Glomerular endothelial cell (primary cell): ENCODE measurements at places on chromosomes 16 and 17. TPM values are rescaled to one million over a fixed set of nuclear protein-coding genes. Genes with fewer than 3 reads are reported as not detected.

DNA sequence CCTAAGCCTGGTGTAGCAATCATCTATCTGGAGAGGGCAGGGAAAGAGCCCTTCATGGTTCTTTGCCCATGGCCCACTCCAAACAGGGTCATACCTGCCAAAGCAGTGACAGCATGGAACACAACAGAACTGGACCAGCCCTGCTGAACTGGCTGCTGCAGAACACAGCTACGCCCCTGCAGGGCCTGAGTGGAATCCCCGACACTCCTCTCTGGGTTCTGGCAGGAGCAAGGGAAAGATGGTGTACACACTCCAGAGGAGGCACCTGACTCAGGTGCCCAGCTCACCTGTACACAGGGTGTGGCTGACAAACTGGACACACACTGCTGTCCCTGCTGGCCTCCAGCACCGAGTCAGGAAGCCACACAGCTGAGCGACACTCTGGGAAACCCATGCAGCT is 19.8 kb downstream of the MIEF2 start:
- no peak for DNase-seq

- DNase-seq = no peak
Measured at GRCh38 chr16:54783226-54783625, 147.4 kb upstream of the IRX5 start.

- no peak for DNase-seq
Measured at GRCh38 chr16:48124266-48124665, 31.5 kb downstream of the ABCC12 start.

DNA sequence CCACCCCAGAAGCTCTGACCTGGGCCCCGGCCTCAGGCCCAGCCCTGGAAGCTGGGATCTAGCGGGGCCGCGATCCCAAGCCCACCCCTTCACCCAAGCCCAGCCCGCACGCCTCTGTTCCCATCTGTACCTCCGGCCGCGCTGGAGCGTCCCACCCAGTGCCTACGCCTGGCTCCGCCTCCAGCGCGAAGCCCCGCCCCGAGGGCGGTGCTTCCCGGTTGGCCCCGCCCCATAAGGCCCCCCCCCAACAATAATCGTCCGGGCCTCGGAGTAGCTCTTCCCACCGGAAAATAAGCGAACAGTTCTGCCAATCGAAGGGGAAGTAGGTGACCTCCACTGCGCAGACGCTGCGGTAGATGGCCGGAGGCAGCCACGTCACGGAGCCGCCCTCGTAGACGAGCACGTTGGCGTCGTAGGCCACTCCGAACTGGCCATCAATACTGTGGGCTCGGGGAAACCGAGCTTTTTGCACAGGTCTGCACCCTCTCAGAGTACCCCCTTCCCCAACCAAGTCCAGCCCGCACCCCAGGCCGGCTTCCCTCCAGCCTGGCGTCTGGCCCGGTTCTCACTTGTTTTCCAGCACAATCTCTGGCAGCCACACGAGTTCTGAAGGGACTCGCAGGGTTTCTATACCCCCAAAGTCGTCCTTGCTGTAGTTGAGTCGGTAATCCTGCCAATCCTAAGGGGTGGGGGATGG is 1.1 kb downstream of the CHRNE start:
- DNase-seq = no peak

GRCh38 chr16:73047536-73048291 is at the start of gene ZFHX3:
TSS of gene ZFHX3 (minus strand) at chr16:73048128. CDS start at chr16:72960145, 87,983 bp downstream.
- DNase-seq = no peak

- DNase-seq = no peak
Measured at GRCh38 chr17:9120471-9120870, 99.2 kb downstream of the NTN1 start.

- DNase-seq = no peak
Measured at GRCh38 chr17:51799240-51799639, 359.3 kb downstream of the CA10 start.

GRCh38 chr17:21495281-21495680 is 119.1 kb downstream of the KCNJ12 start:
- DNase-seq = no peak

DNA sequence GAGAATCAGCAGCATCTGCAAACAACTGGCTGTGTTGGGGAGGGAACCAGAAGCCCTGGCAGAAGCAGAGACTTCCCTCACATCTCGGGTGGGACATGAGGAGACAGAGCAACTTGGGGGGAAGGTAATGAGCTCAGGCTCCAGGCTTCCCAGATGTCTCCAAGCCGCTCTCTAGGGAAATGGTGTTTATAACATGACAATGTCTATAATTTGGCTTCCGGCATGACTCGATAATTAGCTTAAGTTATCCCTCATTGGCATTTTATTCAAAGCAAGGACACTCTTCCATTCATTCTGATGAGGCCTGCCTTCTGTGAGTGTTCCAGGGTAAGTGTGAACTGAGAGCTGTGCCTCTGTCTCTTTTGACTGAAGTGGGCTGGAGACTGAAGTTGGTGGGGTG is 14.7 kb upstream of the MLLT6 start:
- no peak for DNase-seq

GRCh38 chr17:36675786-36676185 is 74.4 kb downstream of the MRM1 start:
- no peak for DNase-seq

DNA sequence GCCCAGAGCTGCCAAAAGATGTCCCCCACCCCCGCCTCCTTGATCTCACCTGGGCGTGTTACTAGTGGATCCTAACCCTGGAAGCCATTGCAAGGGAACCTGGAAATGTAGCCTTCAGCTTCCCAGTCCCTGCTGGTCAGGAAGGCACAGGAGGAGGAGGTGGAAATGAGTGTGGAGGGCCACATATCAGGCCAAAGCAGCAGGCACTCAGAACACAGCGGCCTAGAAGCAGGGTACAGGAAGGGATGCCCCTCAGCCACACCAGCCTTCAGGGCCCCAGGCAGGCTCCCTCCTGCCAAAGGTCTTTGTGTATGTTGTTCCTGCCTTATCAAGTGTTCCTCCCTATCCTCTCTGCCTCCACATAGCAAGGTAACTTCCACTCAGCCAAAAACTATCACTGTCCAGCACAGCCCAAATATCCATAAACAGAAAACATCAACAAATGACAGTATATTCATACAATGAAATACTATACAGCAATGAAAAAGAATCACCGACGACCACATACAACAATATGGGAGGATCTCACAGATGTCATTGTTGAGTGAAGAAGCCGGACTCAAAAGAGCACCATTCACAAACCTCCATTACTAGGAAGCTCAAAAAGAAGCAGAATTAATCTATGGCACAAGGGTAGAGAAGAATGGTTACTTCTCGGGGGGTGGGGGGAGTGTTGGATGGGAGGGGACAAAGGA is 28.2 kb upstream of the TNFRSF13B start:
- no peak for DNase-seq

RPH3AL gene
- total RNA-seq = 16.1 and 18.7 TPM in 2 replicates

CNGB1 gene
- total RNA-seq = not detected in 2 replicates

AFMID gene
- total RNA-seq = 48.5 and 64.7 TPM in 2 replicates

DPEP3 gene
- total RNA-seq = not detected in 2 replicates

CEP131 gene
- total RNA-seq = 14.6 and 15.2 TPM in 2 replicates

ENPP7 gene
- total RNA-seq = not detected in 2 replicates

CBLN1 gene
- 0.23 TPM in 1 of 2 replicates, not detected in the other for total RNA-seq

RAB37 gene
- 0.87 TPM in 1 of 2 replicates, not detected in the other for total RNA-seq

SNAI3 gene
- 0.12 TPM in 1 of 2 replicates, not detected in the other for total RNA-seq
